Stimulated activated CD8-positive, alpha-beta memory T cell treated with anti-CD3 and anti-CD28 coated beads, Interleukin-4, amount 100 ng/mL, for 4 hours (primary cell): ENCODE measurements at places on chromosomes 4 and X.

DNA sequence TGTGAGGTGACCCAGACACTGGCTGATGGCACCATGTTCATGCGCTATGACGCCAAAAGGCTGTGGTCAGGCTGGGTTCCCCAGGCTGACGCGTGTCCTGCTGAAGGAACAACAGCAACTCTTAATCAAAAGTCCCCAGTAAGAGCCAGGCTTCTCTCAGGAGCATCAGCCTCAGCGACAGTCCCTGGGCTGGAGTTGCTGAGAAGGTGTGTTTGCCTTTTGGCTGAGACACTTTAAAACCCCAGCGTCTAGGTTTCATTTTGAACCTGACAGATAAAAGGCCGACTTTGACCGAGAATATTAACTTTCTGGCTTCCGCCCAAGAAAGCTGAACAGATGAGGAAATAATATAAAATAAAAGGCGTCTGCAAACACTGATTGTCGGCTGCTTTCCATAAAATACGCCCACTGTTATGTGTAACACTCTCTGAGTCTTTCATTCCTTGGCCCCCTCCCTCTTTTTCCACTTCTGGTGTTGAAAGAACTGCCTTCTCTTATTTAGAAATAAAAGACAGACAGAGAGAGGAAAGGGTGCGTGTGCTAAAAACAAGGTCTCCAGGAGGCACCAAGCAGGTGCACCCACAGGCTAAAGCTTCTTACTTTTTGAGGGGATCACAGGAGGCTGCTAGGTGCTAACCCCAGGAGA lies 373.6 kb downstream of the MID1IP1 start:
- no peak for DNase-seq

DNA sequence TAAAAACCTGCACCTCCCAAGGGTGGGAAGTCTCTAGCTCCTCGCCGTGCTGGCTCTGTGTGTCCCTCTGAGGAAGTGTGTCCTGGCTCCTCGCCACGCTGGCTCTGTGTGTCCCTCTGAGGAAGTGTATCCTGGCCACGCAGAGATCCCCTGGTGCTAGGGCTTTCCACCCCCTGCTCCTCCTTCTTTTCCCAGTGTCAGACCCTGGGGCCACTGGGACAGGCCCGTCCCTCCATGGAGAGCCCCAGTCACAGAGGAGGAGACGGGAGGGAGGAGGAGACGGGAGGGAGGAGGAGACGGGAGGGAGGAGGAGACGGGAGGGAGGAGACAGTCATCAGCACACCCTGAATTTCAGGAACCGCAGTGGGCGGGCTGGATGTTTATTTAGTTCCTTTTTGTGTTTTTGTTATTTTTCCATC lies 53.8 kb upstream of the HGFAC start:
- no peak for DNase-seq

GRCh38 chr4:118911238-118911703 lies 22.6 kb downstream of the SYNPO2 start:
- no peak for DNase-seq

GRCh38 chr4:95465010-95465409 lies 83.8 kb downstream of the UNC5C start:
- DNase-seq: no peak

DNA sequence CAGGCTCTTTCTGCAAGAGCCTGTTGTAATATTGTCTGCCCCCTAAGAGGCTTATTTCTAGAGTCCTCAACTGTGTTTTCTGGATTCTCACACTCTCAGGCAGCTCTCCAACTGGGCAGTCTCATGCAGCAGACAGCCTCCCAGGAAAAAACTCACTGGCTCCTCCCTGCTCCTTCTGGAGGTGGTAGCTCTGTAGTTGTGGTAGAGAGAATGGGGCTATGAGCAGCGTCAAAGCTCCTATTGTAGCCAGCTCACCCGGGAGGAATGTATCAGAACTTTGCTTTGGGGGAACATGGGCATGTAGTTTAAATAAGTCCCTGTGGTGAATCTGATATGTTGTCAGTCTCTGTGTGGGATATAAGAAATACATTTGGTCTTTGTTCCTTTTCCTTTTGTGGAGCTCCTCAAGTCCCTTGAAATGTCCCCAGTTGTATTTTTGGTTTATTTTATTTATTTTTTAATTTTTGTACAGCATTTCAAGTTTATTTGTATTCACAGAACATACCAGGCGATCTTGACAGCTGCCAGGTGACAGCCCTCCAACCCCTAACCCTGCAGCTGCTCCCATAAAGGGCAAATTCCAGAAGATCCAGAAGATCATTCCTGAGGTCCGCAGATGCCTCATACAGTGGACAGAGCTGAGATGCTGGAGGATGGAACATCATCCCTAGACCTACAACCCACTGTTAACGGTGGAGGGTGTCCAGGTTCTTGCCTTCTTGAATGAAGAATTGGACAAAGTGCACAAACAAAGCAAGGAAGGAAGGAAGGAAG lies 45.7 kb downstream of the TRIM61 start:
- no peak for DNase-seq

GRCh38 chr4:61162116-61162515 lies 38.0 kb upstream of the ADGRL3 start:
- DNase-seq: no peak

DNA sequence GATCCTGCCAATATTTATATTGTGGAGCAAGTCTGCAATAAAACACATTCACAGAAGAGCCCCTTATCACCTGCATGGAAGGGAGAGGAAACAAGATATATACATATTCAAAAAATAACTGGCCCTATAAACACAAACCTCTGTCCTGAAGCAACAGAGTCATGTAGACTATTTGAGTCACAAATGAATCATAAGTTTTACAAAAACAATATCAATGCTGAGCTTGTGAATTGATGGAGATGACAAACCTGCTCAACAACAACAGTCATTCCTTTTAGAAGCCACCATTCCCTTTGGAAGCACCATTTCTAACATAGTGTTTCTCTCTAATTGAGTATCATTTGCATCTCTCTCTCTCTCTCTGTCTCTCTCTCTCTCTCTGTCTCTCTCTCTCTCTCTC lies 313.9 kb downstream of the MID1IP1 start:
- DNase-seq: no peak

GRCh38 chr4:105666693-105667092 lies 41.8 kb downstream of the INTS12 start:
- no peak for DNase-seq

DNA sequence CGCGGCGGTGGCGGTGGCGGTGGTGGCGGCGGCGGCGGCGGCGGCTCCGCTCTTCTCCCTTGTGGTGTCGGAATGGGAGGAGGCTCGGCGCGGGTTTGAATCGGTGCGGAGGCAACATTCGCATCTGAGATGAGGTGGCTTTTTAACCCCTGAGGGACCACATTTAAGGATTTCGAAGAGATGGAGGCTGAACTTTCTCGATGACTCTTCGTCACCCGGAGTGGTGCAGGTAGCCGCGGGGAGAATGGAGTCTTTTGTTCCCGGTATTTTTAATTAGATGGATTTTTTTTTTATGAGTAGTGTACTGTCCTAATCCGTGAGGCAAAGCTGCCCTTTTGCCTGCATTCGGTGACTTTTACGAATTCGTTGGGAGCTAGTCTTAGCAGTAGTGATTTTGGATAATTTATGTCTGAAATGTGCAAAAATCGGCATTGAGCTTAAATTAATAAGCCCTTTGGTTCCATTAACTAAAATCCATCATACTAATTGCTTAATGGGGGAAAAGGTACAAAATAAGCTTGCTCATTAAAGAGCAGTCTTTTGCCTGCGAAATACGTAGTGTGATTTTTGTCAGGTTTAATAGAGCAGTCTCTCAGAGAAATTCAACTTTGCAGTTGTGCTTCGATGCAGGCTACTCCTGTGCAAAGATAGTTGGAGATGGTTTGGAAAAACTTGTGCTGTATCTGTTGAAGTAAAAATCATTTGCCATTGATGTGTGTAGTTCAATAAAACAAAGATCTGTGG lies 206.2 kb downstream of the TENM3 start:
- DNase-seq: no peak

GRCh38 chrX:68084765-68085164 lies 348.5 kb downstream of the OPHN1 start:
- DNase-seq: no peak

GRCh38 chrX:70174754-70175153 lies 2.5 kb upstream of the DGAT2L6 start:
- no peak for DNase-seq
